ENCODE measurements at places on chromosomes 11 and 22. TPM values are rescaled to one million over a fixed set of nuclear protein-coding genes. Genes with fewer than 3 reads are reported as not detected.

GRCh38 chr22:20964090-20964798 lies 2.8 kb upstream of the AIFM3 start:
- H3K4me1 ChIP-seq, result peaks cover 25% of the 10 kb centered on the region
- peak overlapping the region; percentile 67 for H3K4me3 ChIP-seq
- no peak overlapping the region for H3K27ac ChIP-seq
- H3K27me3 ChIP-seq, result peaks cover 47% of the 10 kb centered on the region
- DNase-seq, result no peak

DNA sequence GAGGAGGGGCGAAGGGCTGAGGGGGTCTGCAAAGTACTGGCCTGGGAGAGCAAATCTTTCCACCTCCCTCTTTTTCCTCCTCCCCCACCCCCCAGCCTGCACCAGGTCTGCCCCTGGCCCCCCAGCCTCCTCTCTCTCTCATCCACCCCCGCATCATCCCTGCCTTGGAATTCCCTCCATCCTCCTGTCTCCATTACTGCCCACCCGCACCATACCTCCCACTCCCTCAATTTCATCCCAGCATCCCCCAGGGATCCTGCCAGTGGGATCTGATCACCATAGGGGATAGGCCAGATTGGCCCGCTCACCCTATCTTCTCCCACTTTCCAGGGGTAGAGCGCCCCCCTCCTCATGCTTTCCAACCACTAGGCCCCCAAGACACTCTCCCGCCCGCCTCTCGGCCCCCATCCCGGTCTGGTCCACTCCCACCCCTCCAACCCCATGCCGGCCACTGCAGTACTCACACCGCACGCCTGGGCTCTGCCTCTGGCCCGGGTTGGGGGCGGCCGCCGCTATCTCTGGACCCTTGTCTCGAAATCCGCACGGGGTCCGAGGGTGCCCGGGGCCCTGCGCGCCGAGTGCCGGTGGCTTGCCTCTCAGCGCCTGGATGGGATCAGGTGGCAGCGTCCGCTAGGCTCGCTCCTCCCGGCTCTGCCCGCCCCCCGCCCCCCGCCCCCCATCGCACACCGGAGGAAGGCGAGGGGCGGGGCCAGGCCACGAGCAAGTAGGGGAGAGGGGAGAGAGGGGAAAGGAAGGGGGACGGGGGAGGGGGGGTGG lies at the start of gene GAL3ST3:
Gene GAL3ST3 (minus strand): TSS at position 615 of the 777 bp plus-strand sequence. CDS start 3,746 bp downstream, outside the sequence.
- peak within 1 kb of the TSS; percentile 86 for H3K4me3 ChIP-seq
- H3K36me3 ChIP-seq, result peaks cover 7% of the 10 kb centered on the region
- DNase-seq, result no peak
- H3K27ac ChIP-seq, result peak within 1 kb of the TSS; percentile 57
- H3K27me3 ChIP-seq, result no peaks in the 10 kb centered on the region

DNA sequence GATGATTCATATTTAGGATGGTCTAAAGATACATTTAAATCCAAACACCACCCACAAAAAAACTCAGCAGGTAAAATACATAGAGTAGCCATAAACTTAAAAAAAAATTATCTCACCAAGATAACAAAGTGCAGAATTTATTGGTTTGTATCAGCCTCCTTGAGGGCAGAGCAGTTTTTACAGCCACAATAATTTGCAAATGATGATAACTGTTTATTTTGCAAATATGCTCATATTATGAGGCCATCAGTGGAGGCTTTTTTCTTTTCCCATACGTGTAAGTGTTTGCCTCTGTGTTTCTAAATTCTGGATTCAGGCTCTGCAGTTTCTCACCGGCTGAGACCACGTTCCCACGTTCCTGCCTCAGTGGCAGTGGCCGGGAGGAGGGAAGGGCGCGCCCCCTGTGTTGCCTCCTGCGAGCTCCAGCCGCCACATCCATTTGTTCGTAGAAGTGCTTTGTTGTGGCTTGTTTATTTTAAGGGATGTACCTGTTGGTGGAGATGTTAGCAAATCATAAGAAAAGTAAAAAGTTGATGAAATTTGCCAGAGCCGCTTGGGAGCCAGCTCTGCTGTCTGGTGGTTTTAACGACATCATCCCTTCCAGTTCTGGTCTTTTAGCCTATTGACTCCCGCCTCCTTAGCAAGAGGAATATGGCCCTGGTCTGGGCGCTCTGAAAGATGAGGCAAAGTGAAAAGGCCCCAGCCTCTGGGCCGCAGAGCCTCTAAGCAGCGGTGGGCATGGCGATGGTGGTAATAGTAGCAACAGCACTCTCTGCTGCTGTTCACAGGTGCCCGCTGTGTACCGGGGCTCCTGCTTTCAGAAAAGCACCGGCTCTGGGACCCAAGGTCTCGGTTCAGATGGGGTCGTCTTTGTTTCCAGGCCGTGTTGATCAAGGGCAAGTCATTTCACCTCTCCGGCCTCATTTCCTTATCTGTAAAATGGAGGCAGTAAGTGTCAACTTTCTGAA lies 66.7 kb upstream of the PPARA start:
- no peaks in the 10 kb centered on the region for H3K27me3 ChIP-seq
- H3K4me3 ChIP-seq, result no peak overlapping the region
- H3K36me3 ChIP-seq, result no peaks in the 10 kb centered on the region
- H3K4me1 ChIP-seq, result peaks cover 4% of the 10 kb centered on the region

GRCh38 chr11:104652996-104653395 lies 245.3 kb downstream of the CASP12 start:
- DNase-seq, result no peak
- H3K27ac ChIP-seq, result no peak overlapping the region
- no peaks in the 10 kb centered on the region for H3K36me3 ChIP-seq
- H3K4me3 ChIP-seq, result no peak overlapping the region

Gene HNRNPUL2
- total RNA-seq, result 80.7 TPM

Gene SLC22A25
- total RNA-seq, result not detected

All from neural crest cell (in vitro differentiated cells).